ENCODE measurements at places on chromosomes 13 and 19.
A peak's percentile ranks its signal among the peaks of the same experiment; 100 is the strongest.

- peak; percentile 72 for DNase-seq
Measured at GRCh38 chr19:45391346-45391745, 13.5 kb downstream of the PPP1R13L start.

DNA sequence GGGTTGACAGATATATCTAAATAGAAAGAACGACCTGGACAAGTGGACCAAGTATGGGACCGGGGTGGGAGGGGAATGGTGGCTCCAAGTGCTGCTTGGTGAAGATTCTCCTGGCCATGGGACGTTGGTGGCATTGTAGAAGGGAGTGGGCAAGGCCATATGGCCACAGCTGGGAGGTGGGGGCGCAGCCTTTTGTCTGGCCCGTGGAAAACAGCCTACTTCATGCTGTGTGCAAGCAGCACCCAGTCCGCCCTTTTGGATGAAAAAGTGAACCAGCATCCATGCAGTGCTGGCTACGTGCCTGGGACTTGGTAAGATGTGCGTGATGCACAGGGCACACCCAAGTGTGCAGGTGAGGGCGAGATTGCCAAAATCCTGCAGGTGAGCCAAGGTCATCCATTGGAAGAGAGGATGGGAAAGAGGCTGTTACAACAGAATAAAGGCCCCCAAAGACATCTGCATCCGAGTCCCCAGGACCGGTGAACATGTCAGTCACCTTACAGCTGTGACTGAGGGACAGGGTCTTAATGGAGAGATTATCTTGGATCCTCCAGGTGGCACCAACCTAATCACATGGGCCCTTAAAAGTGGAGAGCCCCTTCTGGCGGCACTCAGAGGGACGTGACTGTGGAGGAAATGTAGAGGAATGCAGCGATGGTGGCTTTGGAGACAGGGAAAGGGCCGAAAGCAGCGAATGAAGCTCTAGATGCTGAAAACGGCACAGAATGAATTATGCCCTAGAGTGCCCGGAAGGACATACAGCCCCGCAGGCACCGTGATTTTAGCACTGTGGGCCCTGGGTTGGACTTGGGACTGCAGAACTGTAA is 40.8 kb downstream of the TEX29 start:
- no peak for DNase-seq

GRCh38 chr19:56110515-56111448 is 10.3 kb downstream of the ZNF787 start:
- DNase-seq = peak; percentile 84

GRCh38 chr13:36369268-36370107 is 23.3 kb upstream of the SPART start:
- no peak for DNase-seq

- peak; percentile 44 for DNase-seq
Measured at GRCh38 chr19:16014923-16015804, 61.1 kb upstream of the TPM4 start.

GRCh38 chr19:38547421-38547820 is 70.3 kb downstream of the MAP4K1 start:
- peak; percentile 64 for DNase-seq

GRCh38 chr19:52335768-52336116 is 301 bp upstream of the ZNF610 start:
- no peak for DNase-seq

GRCh38 chr13:60019119-60019993 is 144.4 kb downstream of the DIAPH3 start:
- DNase-seq = peak; percentile 32

DNA sequence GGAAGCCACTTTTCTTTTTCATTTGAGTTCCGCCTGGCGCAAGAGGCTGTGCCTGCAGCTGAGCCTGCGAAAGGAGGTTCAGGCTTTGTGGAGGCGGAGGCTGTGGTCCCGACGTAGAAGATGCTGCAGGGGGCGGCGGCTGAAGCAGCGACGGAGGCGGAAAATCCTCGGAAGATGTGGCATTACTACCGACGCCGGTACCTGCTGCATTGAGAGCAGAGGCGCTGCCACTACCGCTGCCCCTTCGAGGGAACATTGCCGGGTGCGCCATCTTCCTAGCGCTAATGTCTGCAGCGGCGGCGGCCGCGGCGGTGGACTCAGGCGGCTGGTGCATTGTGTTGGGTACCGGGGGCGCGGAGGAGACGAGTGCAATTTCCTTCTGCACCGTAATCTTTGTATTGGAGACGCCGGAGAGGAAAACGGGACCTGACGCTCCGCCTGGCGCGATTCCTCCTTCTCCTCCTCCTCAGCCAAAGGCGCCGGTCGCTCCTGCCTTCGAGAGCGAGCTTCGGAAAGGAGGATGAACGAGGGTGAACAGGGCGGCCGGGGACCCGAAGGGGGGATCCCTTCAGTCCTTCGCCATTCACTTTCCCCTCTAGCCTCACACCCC is at the start of gene TSC22D1:
TSC22D1 (minus strand) TSS at position 590 of the 610 bp plus-strand sequence; CDS start at position 334, 256 bp downstream.
- peak; percentile 82 for DNase-seq

DNA sequence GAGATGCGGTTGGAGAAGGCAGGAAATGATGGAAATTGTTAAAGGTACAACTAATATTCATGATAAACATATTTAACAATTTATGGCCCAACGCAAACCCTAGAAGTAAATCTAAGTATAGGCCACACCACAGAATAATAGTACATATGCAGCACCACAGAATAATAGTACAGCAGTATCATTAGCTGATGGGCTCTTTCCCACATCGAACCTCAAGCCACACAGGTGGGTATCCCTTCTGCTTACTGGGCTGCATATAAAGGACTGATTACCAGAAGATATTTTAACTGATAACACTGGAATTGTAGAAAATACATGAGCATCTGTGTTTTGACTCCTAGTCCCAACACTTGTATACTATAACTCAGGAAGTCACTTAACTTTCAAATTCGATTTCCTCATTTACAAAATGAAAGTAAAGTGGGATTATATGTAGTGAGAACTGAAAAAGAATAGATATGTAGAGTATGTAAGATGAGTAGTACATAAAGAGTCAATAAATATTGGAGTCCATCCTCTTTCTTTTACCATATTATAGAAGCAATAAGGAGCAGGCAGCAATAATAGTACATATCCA is 91.5 kb downstream of the TSC22D1 start:
- no peak for DNase-seq

GRCh38 chr13:94992036-94992960 is 280.0 kb upstream of the SOX21 start:
- DNase-seq = no peak

- DNase-seq = no peak
Measured at GRCh38 chr13:98111168-98112098, 31.5 kb upstream of the FARP1 start.

DNA sequence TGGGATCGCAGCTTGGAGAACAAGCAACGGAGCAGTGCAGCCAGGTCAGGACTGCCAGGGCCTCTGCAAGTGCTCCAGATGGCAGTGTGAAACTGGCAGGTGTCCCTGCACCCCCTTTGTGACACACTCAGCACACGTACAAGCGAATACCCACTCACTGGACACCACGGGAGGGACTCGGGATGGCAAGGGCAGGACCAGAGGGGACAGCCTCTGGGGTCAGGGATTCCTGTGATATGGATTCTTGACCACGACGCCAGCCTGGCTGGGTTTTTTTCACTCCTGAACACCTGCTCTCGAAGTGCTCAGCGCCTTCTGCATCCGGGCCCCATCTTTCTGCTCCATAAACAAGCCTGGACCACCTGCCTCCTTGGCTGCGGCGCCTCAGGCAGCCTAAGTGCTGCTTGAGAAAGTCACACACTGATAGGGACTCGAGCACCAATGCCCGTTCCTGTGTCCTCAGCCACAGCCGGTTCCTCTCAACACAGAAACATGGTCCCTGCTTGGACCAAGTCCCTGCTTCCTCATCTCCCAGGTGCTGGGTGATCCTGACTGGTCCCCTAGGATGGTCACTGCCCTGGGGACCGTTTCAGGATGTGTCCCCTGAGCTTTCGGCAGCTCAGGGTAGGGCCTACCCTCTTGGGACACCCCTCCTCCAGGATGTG is 22.0 kb downstream of the ELAVL1 start:
- peak; percentile 41 for DNase-seq

DNA sequence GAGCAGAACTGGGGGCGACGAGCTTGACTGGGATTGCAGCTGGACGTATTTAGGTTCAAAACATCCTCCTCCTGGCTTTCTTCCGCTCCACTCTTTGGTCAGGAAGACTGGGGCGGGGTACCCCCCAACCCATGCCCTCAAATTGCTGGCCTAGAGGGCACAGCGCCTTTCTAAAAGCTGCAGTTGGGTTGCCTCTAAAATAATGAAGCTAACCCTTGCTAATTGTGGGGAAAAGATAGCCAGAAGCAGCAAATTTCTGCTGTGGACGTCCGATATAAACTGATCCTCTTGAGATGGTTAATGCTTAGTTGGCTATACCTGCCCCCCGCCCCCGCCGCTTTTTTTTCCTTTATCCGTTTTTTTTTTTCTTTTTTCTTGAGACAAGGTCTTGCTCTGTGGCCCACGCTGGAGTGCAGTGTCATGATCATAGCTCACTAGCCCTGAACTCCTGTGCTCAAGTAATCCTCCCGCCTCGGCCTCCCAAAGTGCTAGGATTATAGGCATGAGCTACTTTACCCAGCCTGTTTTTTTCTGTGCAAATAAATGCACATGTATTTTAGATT is 754 bp upstream of the CHERP start:
- DNase-seq = no peak

DNA sequence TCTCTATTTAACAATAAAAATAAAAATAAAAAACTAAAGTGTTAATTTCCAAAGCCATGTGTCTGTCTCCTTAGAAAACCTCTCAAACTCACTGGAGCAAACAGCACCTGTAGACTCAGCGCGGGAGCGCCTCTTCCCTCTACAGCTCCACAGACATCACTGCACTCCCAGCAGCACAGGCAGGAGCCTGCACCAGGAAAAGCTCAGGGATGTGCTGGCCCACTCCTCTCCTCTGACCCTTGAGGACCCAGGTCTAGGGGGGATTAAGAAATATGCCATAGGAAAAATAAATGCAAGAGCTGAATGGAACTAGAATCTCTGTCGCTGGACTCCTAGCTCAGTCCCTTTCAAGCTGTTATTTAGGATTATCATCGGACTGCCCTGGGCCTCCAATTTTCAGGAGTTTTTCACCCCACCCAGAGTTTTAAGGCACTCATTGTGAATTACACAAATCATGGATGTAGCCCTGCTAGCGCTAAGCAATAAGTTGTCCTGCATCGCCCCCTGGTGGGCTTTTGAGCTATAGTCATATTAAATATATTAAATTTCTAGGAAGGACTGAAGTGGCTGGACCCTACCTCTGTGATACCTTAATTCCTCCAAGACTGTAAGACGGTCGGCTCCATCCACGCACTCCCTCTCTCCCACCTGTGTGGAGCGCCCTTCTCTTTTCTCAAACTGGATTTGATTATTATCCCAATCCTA is 333.9 kb downstream of the UQCRFS1 start:
- peak; percentile 89 for DNase-seq

DNA sequence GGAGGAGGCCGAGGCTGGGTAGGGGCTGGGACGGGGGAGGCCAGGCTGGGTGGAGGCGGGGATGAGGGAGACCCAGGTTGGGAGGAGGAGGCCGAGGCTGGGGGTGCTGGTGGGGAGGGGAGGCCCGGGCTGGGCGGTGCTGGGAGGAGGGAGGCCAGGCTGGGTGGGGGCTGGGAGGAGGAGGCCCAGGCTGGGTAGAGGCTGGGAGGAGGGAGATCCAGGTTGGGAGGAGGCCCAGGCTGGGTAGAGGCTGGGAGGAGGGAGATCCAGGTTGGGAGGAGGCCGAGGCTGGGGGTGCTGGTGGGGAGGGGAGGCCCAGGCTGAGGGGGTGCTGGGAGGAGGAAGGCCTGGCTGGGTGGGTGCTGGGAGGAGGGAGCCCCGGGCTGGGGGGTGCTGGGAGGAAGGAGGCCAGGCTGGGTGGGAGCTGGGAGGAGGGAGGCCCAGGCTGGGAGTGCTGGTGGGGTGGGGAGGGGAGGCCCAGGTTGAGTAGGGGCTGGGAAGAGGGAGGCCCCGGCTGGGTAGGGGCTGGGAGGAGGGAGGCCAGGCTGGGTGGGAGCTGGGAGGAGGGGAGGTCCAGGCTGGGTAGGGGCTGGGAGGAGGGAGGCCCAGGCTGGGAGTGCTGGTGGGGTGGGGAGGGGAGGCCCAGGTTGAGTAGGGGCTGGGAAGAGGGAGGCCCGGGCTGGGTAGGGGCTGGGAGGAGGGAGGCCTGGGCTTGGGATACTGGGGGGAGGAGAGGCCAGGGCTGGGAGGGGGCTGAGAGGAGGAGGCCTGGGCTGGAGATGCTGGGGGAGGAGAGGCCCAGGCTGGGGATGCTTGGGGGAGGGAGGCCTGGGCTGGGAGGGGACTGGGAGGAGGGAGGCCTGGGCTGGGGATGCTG is 10.7 kb downstream of the TPGS1 start:
- no peak for DNase-seq

DNA sequence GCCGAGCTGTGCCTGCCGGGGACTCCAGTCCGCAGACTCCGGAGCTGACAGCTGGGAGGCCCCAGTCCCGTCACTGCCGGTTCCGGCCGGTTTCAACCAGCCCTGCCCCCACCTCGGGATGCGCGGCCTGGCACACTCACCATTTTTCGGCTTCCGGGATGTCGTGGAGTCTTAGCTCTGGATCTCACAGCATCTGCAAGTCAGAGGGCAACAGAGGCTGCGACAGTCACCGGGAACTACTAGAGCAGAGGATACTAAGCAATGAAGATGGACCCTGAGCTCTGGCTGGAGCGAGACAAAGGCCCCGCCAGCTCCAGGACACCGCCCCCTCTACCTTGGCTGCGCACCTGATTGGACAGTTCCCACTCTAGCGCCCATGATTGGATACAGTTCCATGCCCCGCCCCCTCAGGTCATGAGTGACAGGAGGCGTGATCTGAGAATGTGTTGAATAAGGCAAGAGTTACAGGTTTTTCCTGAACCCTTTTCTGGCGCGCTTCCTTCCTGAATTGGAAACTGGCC is at the start of gene ZNF682:
ZNF682 (minus strand) TSS at position 303 of the 521 bp plus-strand sequence; CDS start at position 143, 160 bp downstream.
- DNase-seq = peak; percentile 97

- peak; percentile 92 for DNase-seq
Measured at GRCh38 chr19:16608290-16608739, 19.7 kb downstream of the MED26 start.

DNA sequence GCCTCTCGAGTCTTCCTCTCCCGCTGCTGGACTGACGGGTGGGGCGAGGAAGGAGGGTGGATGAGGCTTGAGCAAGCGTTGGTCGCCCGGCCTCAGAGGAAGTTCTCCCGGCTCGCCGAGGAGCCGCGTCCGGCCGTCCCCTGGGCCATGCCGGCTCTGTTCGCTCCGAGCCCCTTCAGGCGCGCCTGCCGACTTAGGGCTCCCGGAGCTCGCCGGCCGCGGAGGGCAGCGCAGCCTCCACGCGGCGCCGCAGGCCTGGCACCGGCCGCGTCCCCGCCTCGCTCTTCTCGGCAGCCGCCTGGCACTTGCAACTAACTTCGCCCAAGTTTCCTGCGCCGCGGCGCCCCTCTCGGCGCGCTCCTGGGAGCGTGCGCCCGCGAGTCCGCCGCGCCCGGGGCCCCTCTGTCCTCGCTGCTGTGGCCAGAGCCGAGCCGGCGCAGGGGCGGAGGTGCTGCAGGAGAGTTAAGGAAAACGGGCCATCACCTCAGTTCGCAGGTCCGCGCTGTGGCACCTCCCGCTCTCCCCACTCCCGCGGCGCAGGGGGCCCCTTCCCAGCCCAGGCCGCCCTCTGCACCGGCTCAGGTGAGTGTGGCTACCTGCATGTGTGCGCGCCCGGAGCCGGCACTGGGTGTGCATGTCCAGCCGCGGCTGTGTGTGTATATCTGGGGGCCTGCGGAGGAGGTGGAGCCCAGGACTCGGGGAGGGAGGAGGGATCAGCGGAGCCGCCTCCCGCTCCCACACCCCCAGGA is 641 bp upstream of the SOX21 start:
- peak; percentile 63 for DNase-seq

Measured in osteoblast (primary cell).